Osteocyte (in vitro differentiated cells): ENCODE measurements at places on chromosomes 6 and 20. TPM values are rescaled to one million over a fixed set of nuclear protein-coding genes. Genes with fewer than 3 reads are reported as not detected.
A peak's percentile ranks its signal among the peaks of the same experiment; 100 is the strongest.

The FNDC1 gene
- 0.55 and 0.64 TPM in 2 replicates for total RNA-seq

The MTHFD1L gene
- 63.2 and 67.0 TPM in 2 replicates for total RNA-seq

The SOX4 gene
- 110 and 118 TPM in 2 replicates for total RNA-seq

The ABCC10 gene
- 40.1 and 42.8 TPM in 2 replicates for total RNA-seq

The ANKRD66 gene
- total RNA-seq = not detected in 2 replicates

The SOBP gene
- total RNA-seq = 6.1 and 7.4 TPM in 2 replicates

The TPD52L2 gene
- 102 and 109 TPM in 2 replicates for total RNA-seq

The ELOVL4 gene
- total RNA-seq = 4.8 and 6.0 TPM in 2 replicates

DNA sequence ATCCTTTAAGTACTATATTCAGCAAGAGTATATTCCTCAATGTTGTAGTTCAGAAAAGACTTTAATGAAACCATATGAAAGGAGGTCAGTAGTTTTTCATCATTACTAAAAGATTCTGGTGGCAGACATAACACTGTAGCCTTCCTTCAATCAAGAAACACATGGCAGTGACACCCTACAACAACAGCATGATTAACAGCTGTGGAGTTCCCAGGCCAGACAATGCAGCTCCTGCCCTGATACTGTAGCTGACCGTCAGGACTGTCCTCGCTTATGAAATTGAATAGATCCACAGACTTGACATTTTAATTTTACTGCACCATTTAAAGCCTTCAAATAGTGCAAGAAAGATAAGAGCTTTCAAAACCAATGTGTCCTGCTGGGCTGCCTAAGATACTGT, 43.6 kb downstream of the USP45 start:
- H3K27ac ChIP-seq = no peak overlapping the region
- H3K27me3 ChIP-seq = no peaks in the 10 kb centered on the region
- DNase-seq = no peak

- no peak overlapping the region for H3K4me3 ChIP-seq
- H3K27me3 ChIP-seq = no peaks in the 10 kb centered on the region
- peaks cover 7% of the 10 kb centered on the region for H3K4me1 ChIP-seq
- no peak for DNase-seq
Observed at GRCh38 chr20:40008177-40008576, 680.9 kb downstream of the MAFB start.

DNA sequence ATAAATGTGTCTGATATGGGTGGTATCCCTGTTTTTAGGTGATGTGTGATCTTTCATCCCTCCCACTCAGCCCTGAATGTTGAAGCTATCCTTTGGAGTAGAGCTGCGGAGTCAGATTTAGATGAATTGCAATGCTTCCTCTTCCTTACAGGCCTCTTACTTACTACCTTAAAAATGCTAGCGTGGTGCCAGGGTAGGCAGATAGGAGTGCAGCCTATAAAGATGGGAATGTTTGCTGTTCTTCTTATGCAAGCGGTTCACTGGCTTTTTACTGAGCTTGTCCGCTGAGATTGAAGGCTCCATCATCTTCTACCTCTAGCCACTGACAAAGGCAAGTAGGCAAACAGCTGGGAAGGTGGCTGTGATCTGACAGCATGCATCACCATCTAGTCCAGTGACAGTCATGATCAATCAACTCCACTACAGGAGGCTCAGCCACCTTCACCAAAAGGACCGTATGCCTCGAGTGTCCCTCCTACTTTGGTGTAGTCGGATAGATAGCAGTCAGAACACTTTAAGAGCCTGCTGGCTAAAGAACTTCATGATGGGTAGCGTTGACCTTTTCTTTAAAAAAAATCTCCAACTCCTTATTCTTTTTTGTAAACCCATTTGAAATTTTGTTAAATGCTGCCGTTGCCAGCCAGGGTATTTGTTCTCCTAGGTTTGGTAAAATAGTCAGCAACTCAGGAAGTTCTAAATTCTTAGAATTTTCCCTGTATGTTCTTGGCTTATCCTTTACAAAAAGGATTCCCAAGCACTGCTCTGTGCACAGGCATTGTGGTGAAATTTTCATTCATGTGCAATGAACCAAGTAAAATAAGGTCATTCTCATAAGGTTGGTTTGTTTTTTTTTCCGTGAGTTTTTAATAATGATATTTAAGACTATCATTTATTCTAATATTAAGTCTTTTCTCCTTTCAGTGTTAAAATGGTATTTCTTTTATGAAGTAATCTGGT, 169.6 kb downstream of the MTHFD1L start:
- no peak for DNase-seq
- peaks cover 46% of the 10 kb centered on the region for H3K4me1 ChIP-seq
- no peaks in the 10 kb centered on the region for H3K27me3 ChIP-seq
- peaks cover 27% of the 10 kb centered on the region for H3K36me3 ChIP-seq

DNA sequence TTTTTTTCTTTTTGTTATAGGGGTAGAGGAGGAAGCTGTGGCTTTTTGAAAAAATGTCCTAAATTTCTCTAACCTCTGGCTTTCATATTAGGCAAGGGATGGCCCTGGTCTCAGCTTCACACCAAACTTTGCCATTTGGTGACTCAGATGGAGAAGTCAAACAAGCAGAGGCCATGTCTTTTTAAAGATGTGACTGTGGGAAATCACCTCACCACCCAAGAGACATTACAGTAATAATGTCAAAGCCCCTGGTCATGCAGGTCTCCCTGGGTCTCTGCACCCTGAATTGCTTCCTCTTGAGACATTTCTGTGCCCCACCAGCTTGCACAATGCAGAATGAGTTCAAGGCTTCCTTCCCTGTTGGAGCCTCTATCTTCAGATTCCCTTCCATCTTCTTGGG, 39.5 kb upstream of the ADGRF5 start:
- H3K27ac ChIP-seq = no peak overlapping the region
- no peak overlapping the region for H3K4me3 ChIP-seq
- no peaks in the 10 kb centered on the region for H3K36me3 ChIP-seq
- H3K4me1 ChIP-seq = no peaks in the 10 kb centered on the region
- DNase-seq = no peak
- peaks cover 9% of the 10 kb centered on the region for H3K27me3 ChIP-seq

GRCh38 chr20:33438481-33438880, 5.1 kb downstream of the SNTA1 start:
- peaks cover 41% of the 10 kb centered on the region for H3K4me1 ChIP-seq
- no peak overlapping the region for H3K4me3 ChIP-seq
- H3K36me3 ChIP-seq = peaks cover 9% of the 10 kb centered on the region
- DNase-seq = no peak

GRCh38 chr20:53032478-53032932, 60.3 kb downstream of the TSHZ2 start:
- no peaks in the 10 kb centered on the region for H3K4me1 ChIP-seq
- no peaks in the 10 kb centered on the region for H3K27me3 ChIP-seq
- H3K27ac ChIP-seq = no peak overlapping the region
- DNase-seq = no peak
- no peaks in the 10 kb centered on the region for H3K36me3 ChIP-seq
- no peak overlapping the region for H3K4me3 ChIP-seq

DNA sequence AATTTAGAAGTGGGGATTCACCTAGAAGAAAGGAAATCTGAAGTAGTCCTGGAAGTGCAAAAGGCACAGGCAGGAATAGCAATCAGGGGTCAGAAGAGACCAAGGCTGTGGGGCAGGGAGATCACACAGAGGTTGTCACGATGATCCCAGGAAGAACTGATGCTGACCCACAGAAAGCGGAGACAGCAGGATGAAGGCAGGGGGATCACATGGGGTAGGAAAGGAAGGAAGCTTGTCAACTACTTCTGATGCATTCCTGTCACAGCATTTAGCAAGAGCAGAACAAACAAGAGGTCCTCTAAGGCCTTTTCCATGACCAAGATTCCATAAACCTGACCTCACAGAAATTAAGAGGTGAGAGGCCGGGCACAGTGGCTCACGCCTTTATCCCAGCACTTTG, 79.1 kb downstream of the SLC23A2 start:
- no peak for DNase-seq
- no peaks in the 10 kb centered on the region for H3K27me3 ChIP-seq
- H3K36me3 ChIP-seq = no peaks in the 10 kb centered on the region
- no peak overlapping the region for H3K4me3 ChIP-seq

GRCh38 chr20:24049081-24049480, 60.5 kb upstream of the GGTLC1 start:
- H3K4me3 ChIP-seq = no peak overlapping the region
- no peak overlapping the region for H3K27ac ChIP-seq
- peaks cover 2% of the 10 kb centered on the region for H3K27me3 ChIP-seq
- no peaks in the 10 kb centered on the region for H3K4me1 ChIP-seq
- no peak for DNase-seq

DNA sequence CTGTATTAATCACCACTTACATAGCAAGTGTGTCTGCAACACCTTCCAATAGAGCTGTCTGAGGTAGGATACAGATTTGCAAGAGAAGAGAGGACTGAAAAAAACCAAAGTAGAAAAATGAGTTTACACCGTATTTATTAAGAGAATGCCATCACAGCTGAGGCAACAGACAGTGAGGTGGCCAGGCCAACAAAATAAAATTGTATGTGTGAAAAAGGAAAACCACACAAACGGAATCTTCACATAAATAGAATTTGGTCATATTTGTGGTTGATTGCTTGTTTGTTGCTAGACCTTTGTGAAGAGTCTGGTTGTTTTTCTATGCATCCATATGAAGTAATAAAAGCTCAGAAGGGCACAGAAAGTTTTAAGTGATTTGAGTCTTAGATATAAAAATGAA, 157.8 kb upstream of the TSHZ2 start:
- no peak for DNase-seq
- H3K27me3 ChIP-seq = no peaks in the 10 kb centered on the region
- no peaks in the 10 kb centered on the region for H3K4me1 ChIP-seq
- no peaks in the 10 kb centered on the region for H3K36me3 ChIP-seq
- H3K27ac ChIP-seq = no peak overlapping the region
- no peak overlapping the region for H3K4me3 ChIP-seq

- H3K27ac ChIP-seq = peak overlapping the region; percentile 31
- no peaks in the 10 kb centered on the region for H3K4me1 ChIP-seq
- DNase-seq = no peak
- H3K4me3 ChIP-seq = no peak overlapping the region
- peaks cover 37% of the 10 kb centered on the region for H3K36me3 ChIP-seq
Observed at GRCh38 chr20:34293589-34293988, 9.6 kb downstream of the AHCY start.

DNA sequence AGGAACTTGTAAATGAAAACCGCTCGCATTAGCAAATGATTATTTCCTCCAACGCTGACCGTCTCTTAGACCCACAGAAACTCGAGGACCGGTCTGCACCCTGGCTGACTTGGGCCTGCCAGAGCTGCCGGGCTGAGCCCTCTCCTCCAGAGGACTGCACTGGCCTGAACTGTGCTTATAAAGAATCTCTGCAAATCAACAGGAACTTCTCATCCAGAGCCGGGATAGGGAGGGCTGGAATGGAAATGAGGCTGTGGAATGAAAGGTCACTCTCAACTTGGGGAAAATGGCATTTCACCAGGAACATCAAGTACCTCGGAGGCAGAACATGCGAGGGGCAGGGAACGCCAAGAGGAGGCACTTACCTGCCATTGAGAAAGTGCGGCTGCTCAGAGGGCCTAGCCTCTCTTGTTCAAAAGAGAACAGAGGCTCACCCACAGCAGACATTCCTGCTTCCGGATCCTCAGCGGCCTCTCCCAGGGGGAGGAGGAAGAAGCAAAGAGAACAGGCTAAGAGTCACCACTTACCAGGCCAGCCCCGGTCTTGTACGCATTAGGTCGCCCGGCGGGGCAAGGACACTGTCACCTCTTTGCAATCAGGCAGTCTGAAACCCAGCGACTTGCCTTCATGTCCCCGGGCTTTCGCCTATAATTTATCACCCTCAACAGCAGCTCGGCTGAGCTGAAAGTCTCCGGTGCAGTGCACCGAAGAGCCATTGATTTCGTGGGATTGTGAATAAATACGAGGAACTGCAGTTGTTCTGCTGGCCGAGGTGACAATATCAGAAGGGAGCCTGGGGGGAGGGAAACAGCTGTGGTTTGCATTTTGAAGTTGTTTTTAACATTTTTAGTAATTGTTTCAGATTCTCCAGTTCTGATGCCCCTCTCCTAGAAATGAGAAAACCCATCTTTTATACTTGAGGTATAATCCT, 37.6 kb downstream of the ZMYND8 start:
- H3K4me1 ChIP-seq = peaks cover 88% of the 10 kb centered on the region
- H3K4me3 ChIP-seq = peak overlapping the region; percentile 70
- H3K27me3 ChIP-seq = no peaks in the 10 kb centered on the region
- DNase-seq = no peak
- H3K36me3 ChIP-seq = peaks cover 3% of the 10 kb centered on the region
- peak overlapping the region; percentile 99 for H3K27ac ChIP-seq

- DNase-seq = no peak
- no peaks in the 10 kb centered on the region for H3K36me3 ChIP-seq
- peaks cover 51% of the 10 kb centered on the region for H3K27me3 ChIP-seq
Observed at GRCh38 chr6:142647449-142648035, 297.4 kb downstream of the HIVEP2 start.

GRCh38 chr20:1663917-1664316, 6.3 kb upstream of the SIRPG start:
- peaks cover 12% of the 10 kb centered on the region for H3K4me1 ChIP-seq
- peaks cover 8% of the 10 kb centered on the region for H3K27me3 ChIP-seq
- DNase-seq = no peak

DNA sequence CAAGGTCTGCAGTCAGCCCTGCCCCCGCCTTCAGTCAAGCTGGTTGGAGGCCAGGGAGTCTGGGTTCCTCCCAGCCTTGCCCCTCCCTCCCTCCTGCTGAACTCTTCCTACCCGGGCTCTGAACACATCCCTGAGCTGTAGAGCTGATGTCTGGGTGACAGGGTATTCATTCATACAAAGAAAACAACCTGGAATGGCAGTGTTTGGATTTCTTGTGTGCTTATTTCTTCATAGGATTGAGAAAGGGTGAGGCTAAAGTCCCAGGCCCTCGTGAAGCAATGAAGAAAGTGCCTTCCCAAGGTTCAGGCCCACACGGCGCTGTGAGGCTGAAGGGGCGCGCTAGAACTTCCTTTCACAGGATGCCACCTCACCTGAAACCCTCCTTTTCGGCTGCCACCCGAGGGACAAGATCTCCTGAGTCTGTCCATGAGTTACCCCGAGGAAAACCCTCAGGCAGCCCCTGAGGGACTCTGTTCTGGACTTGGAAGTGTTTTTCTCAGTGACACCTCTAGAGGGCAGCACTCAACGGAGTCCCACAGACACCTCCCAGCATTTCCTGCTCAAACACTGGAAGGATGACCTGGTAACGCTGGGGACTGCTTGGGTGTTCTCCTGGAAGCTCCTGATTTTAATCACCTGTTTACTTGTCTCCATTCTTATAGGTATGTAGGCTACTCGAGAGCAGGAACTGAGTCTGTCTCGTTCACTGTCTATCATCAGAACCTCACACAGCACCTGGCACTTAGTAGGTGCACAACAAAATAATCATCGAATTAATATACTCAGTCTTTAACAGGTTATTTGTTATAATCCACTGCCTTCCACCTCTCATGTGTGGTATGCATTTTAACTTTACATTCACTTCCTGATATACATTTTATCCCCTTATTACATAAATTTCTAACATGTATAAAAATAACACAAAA, 11.8 kb upstream of the GSTA1 start:
- no peaks in the 10 kb centered on the region for H3K4me1 ChIP-seq
- H3K4me3 ChIP-seq = no peak overlapping the region
- no peak overlapping the region for H3K27ac ChIP-seq
- peaks cover under 1% of the 10 kb centered on the region for H3K27me3 ChIP-seq
- no peaks in the 10 kb centered on the region for H3K36me3 ChIP-seq
- DNase-seq = no peak

GRCh38 chr6:17901493-17901892, 85.9 kb downstream of the KIF13A start:
- DNase-seq = no peak
- no peak overlapping the region for H3K4me3 ChIP-seq
- H3K27ac ChIP-seq = no peak overlapping the region
- H3K36me3 ChIP-seq = peaks cover 22% of the 10 kb centered on the region
- peaks cover 15% of the 10 kb centered on the region for H3K4me1 ChIP-seq
